ENCODE measurements at places on chromosomes 7 and 10.

DNA sequence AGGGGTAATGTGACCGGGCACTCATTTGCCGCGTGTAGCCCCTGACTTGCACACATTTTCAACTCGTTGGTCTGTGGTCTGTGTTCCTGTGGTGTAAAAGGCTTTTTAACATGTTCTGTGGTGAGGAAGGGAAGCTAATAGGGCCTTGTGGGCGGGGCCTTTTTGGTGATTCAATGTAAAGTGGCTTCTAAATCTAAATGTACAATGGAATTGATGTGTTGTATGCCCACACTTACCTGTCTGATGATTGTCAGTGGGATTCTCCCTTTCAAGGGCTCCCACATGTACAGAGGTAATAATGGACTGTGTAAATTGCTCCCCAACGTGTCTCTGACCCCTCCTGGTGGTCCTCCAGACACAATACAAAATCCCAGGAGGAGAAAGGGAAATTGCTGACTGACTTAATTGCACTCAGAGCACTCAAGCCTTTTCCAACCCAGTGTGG, 43.1 kb upstream of the GATAD1 start:
- H3K36me3 ChIP-seq = peaks cover 3% of the 10 kb centered on the region
- no peak overlapping the region for H3K4me3 ChIP-seq
- no peak overlapping the region for H3K27ac ChIP-seq
- DNase-seq = no peak
- peaks cover 8% of the 10 kb centered on the region for H3K4me1 ChIP-seq

DNA sequence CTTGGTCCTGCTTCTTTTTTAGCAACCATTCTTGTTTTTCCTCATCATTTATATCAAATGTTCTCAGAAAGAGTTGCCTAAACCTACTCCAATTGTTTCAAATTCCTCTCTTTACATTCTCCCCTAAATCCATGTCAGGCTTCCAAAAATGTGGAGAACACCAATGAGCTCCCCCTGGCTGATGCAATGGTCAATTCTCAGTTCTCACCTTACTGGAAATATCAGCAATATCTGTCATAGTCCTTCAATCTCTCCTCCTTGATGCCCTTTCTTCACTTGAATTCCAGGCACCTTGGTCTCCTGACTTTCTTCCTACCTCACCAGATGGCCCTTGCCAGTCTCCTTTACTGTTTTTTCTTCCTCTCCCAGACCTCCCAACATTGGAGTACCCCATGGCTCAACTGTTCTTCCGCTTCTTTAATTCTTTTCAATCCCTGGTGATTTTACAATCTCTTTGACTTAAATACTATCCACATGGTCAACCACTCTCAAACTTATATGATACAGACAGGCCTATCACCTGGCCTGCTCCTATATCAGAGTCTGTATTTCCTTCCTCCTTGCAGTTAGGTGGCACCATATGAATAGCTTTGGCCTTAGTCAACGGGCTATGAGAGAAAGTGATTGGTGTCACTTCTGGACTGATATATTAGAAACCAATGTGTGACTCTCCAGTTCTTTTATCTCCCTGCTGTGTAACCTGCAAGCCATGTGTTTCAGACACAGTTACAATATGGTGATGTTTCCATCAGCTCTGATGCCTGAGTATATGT, 47.4 kb upstream of the CAV2 start:
- no peaks in the 10 kb centered on the region for H3K36me3 ChIP-seq
- H3K27ac ChIP-seq = no peak overlapping the region
- H3K4me3 ChIP-seq = no peak overlapping the region
- H3K4me1 ChIP-seq = peaks cover 2% of the 10 kb centered on the region
- no peak for DNase-seq

DNA sequence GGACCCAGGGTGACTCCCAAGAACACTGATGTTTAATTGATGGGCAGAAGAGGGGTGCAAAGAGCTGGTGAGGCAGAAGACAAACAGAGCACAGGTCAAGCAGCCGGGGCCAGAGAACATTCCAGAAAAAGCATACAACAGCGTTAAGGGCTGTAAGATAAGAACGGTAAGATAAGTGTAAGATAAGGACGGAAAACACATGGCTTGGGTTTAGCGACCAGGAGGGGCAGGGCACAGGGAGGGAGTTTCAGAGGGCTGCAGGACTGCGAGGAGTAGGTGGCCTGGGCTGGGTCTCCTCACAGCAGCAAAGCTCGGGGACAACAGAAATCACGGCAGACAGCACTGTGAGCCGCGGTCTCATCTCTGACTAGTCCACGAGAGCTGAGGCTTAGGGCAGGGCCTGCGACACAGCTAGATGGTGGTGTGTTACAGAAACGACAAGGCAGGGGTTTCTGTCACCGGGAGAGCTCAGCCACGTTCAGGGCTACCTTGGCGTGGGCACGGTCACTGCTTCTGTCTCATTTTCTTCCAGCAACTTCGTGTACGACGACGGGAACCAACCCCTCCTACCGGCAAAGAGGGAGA, 24.6 kb downstream of the BRI3 start:
- no peak overlapping the region for H3K27ac ChIP-seq
- no peaks in the 10 kb centered on the region for H3K27me3 ChIP-seq
- no peak overlapping the region for H3K4me3 ChIP-seq
- no peaks in the 10 kb centered on the region for H3K36me3 ChIP-seq
- DNase-seq = no peak
- H3K4me1 ChIP-seq = peaks cover 6% of the 10 kb centered on the region

GRCh38 chr7:92809397-92809759, 27.0 kb downstream of the CDK6 start:
- no peaks in the 10 kb centered on the region for H3K36me3 ChIP-seq
- H3K4me1 ChIP-seq = peaks cover 2% of the 10 kb centered on the region
- H3K4me3 ChIP-seq = no peak overlapping the region

Measured in neuronal stem cell (in vitro differentiated cells).